ENCODE measurements at places on chromosomes 12 and 14.

- DNase-seq, result no peak
These were observed 186.2 kb downstream of the SYNE2 start for GRCh38 chr14:64038841-64039542.

- no peak for DNase-seq
These were observed 448.3 kb downstream of the PCNX1 start for GRCh38 chr14:71355324-71356201.

DNA sequence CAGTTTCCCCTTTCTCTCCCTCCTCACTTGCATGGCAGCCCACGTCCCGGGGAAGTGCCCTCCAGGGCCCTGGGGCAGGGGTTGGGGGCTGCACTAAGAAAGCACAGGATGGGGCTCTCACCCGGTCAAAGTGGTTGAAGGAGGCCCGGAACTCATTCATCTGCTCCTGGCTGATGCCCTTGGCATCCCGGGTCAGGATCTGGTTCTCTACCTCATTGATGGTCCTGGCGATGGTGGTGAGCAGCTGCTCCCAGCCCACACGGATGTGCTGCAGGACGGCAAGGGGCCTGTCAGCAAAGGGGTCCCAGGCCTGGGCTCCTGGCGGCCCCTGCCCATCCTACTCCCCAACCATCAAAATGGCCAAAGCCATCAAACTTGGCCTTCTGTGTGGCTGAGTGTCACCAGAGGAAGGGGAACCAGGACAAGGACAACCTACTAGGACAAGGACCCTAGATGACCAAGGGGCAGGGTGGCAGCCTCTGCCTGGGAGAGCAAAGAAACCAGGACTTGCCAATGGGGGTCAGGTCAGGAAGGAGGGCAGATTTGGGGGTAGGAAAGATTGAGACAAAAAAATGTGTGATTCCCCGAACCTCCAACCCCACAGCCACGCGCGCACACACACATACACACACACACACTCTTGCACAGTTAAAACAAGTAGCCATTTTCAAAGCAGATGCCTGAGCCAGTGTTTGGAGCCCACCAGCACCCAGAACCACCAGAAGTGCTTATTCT lies 87.1 kb upstream of the ZFP36L1 start:
- no peak for DNase-seq

DNA sequence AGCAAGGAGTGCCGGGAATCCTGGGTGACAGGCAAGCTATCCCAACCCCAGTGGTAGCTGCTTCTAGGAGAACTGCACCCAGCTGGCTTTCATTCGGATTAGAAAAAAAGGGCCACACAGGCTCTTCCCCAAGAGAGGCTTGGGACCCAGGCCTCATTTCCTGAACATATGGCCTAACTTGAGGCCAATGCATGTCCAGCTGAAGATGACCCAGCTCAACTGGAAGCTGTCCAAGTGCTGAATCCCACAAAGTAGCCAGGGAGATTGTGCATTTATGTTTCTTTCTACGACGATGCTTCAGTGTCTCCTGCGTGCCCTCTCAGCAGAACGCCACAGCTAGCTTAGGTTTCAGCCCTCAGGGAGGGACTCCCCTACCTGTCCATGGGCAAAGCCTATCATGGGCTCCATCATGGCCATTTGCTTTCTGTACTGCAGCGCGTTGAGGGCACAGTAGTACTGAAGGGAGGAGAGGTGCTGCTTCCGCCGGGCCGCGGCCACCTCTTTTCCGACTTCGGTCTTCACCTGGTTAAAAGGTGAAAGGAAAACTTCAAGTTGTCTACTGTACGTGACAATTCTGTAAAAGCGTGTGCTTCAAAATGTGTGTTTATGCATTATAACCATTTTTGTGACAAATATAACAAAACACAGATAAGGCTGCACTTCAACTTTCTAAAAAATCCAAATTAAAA lies 29.1 kb downstream of the APPL2 start:
- no peak for DNase-seq

DNA sequence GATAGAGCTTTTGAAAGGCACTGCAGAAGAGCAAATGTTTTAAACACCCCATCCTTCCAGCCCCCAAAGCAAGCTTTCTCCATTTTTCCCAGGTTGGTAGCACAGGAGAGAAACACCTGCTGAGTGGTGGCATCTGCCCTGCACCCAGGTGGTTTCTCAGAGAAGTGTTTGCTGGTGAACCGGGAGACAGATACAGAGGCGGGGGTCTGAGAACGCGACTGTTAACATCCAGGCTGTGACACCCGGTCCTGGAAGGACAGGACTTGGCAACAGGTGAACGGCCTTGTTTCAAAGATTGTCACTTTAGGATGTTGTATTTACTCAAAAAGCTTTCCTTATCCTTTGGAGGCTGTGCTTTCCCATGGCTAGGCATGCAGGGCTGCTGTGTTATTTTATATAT lies 18.5 kb downstream of the MMAB start:
- no peak for DNase-seq

- DNase-seq, result no peak
These were observed 35.8 kb upstream of the PRIMA1 start for GRCh38 chr14:93824076-93824475.

GRCh38 chr12:131313635-131314034 lies 359.9 kb downstream of the ADGRD1 start:
- no peak for DNase-seq

- no peak for DNase-seq
These were observed 4.0 kb downstream of the EGLN3 start for GRCh38 chr14:33946679-33947476.

DNA sequence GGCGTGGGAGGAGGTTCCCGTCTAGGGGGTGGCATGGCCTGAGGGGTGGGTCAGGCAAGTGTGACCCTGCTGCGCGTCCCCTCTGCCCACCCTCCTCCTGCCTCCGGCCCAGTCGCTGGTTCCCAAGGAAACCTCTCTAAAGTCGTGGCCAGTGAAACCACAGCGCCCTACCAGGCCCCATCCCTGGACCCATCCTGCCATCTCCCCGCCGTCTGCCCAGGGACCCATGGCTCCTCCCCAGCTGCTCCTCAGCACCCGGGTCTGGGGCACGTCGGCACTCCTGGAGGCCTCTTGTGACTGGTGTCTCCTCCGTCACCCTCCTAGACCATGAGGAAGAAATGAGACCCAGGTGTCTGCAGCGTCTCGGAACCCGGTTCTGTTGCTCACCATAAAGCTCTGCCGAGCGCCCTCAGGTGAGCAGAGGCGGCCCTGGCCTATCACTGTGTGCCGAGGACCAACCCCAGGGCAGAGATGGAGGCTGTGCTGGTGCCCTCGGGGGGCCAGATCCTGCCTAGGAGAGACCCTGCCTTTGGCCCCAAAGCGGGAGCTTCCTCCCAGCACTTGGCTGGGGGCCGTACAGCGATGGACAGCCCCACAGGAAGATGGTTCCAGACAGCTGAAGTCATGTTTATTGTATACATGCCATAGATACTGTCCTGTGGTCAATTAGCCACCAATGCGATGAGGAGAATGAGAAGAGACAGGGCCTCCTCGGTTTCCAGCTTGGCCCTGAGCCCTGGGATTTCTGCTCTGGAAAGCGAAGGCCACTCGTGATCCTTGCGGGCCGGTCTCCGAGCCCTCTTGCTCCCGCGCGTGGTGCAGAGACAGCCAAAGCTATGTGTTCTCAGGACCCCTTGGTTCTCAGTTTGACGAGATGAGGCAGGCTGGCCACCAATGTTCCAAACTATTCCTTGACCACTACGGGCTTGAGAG lies 222.5 kb upstream of the RTL1 start:
- no peak for DNase-seq

GRCh38 chr14:51938821-51939220 lies 50.5 kb upstream of the RTRAF start:
- DNase-seq, result no peak

GRCh38 chr14:96267336-96267735 lies 11.3 kb downstream of the BDKRB1 start:
- DNase-seq, result no peak

All from HAP-1 (cell line).